Neural progenitor cell (in vitro differentiated cells): ENCODE measurements at places on chromosomes 4 and X.

DNA sequence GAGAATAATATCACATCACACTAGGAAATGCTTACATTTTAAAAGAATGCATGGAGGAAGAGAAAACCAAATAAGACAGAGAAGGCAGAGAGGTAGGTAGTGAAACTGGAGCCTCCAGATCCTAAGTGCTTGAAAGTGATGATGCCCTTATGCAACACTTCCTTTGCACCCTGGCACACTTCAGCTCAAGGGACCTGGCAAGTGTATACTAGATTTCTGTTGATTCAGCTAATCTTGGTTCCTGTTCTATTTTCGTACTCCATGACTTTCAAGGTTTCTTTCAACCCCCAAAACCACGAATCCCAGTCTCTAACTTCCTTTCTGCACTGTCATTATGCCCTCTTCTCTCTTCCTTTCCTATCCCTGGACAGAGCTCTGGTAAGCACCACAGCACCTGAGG is 36.9 kb upstream of the SH3KBP1 start:
- no peak for DNase-seq

DNA sequence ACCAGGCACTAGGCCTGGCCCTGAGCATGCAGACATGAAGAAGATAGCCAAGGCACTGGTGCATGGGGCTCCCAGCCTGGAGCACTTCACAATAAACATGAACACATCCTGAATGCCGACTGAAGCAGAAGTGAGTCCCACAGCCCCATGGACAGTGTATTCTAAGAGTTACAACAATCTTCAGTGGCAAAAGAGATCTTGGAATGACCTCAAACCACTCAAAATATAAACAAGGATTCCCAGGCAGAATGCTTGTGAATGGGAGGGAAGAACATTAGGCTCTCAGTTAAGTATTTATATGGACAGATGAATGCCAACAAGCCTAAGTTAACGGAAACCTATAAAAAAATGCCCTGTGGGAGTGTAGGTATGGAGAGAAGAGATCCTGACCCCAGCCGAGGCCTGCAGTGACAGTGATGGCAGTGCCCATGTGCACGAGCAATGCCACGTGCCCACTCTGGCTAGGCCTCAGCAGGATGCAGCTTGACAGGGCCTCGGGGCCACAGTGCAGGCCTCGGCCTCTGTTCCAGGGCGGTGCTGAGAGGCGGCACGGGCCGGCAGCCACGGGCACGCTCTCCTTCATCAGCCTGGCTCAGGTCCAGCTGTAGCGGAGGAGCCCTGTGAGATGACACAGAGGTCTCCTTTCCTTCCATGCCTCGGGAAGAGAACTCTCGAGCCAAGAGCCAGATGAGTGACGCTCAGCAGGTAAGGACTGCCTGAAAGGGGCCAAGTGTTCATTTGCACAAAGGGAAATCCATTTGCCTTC is 49.2 kb downstream of the IRF2 start:
- DNase-seq, result no peak

GRCh38 chr4:80199947-80200346 is 2.6 kb downstream of the PRDM8 start:
- no peak for DNase-seq

GRCh38 chrX:56233100-56233499 is 944 bp downstream of the KLF8 start:
- DNase-seq, result peak; percentile 28

- no peak for DNase-seq
Measured at GRCh38 chr4:105838082-105838481, 57.2 kb upstream of the NPNT start.

DNA sequence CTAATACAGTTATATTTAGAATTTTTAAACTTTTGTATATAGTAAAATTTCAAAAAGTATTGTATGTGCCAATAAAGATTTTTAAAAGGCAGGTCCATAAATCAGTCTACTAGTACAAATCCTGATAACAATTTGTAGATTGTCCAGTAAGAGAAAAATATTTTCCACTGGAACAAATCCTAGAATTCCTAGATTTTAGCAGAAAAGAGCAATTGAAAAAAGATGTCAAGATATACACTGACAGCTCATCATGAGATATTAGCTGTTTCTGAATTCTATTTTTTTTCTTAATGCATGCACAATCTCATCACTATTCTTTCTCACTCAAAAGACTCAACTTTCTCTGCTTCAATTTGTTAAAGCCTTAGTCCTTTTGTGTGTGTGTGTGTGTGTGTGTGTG is 289.2 kb upstream of the MAD2L1 start:
- DNase-seq, result no peak

GRCh38 chr4:1075809-1076699 is 37.3 kb downstream of the RNF212 start:
- no peak for DNase-seq

GRCh38 chr4:52640808-52641565 is 18.1 kb downstream of the USP46 start:
- no peak for DNase-seq

GRCh38 chrX:118459494-118459893 is 36.1 kb upstream of the DOCK11 start:
- DNase-seq, result peak; percentile 36

DNA sequence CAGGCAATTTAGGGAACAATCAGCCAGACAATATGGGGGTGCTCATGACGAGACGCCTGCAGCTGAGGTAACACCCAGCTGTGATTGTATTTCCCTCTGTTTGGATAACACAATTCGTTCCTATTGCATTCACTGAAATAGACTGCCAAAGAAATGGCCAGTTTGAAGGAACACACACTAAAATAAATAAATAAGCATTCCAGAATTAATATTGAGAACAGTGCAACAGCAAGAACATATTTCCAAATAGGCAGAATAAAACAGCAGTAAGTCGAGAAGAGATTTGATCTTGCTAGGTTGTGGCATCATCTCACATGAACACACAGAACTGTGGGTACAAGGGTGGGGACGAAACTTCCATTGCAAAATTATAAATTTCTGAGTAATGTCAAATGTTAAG is 133.5 kb upstream of the FAM47B start:
- DNase-seq, result no peak

GRCh38 chrX:147376601-147377422 is 534.9 kb upstream of the FMR1 start:
- peak; percentile 58 for DNase-seq

DNA sequence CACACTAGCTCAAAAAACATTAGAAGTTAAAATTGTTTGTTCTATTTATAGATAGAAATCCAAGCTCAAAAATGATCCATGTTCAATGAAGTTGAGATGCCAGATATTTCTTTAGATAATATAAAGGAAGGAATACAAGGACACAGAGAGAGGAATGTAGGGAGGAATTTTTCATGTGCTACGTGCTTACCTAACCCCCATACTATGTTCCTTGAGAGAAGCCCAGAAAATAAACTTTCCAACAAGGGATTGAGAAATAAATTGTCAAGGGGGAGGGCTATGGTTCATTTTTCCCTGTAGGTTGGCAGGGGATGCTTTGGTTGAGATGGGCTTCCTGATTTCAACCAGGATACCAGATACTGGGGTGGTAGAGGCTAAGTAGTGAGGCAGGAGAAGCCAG is 15.6 kb upstream of the ADH5 start:
- DNase-seq, result no peak
